ENCODE measurements at places on chromosomes 4 and X. TPM values are rescaled to one million over a fixed set of nuclear protein-coding genes. Genes with fewer than 3 reads are reported as not detected.

DNA sequence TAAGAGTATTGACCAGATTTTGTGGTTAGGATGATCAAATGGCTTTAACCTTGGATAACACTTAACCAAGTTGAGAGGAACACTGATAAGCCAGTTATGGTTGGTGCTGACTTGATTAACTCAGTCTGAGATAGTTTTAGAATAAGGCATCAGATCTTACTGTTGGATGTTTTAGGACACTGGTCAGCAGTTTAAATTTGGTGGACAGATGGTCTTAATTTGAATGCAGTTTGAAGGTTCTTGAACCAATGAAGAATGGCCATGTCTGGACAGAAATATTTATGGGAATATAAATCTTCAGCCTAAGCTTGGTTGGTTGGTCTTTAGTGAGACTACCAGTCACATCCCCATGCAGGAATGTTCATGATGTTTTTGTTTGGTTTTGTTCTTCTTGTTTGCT, 2.6 kb upstream of the GIMD1 start:
- no peak overlapping the region for H3K27ac ChIP-seq
- no peak overlapping the region for H3K4me3 ChIP-seq
- H3K27me3 ChIP-seq, result peaks cover 20% of the 10 kb centered on the region
- H3K36me3 ChIP-seq, result no peaks in the 10 kb centered on the region
- no peak for DNase-seq

DNA sequence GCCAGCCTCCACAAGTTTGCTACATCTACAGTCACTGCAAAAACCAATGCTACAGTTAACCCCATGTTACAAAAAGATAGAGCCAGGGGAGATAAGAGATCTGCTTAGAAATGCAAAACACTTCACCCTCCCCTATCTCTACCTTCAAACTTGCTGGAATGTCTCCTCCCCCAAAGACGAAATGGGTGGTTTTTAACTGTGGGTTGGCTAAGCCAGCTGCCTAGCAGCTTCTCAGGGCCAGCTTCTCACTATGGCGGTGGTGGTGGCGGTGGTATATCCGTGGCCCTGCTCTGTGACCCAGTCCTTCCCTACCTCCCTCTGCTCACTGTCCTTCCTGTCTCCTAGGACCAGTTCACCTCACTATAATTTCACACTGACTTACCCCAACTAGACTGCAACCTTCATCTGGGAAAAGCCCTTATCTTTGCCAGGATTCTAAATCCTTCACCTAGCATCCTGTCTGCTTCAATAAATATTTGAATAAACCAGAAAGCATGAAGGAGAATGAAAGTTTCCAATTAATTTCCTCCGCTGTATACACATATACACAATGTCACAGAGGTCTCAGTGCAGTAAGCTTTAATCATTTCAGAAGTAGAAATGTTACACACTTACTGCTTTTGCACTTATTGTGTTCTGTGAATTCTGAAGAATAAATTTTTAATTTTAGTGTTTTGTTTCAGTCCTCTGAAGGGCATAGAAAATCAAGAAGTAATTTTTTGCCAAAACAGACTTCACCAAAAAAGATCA, 46.3 kb downstream of the SH3KBP1 start:
- peaks cover 26% of the 10 kb centered on the region for H3K36me3 ChIP-seq
- H3K4me3 ChIP-seq, result peak overlapping the region; percentile 68
- peak; percentile 70 for DNase-seq
- peaks cover 67% of the 10 kb centered on the region for H3K4me1 ChIP-seq
- H3K27me3 ChIP-seq, result no peaks in the 10 kb centered on the region

DNA sequence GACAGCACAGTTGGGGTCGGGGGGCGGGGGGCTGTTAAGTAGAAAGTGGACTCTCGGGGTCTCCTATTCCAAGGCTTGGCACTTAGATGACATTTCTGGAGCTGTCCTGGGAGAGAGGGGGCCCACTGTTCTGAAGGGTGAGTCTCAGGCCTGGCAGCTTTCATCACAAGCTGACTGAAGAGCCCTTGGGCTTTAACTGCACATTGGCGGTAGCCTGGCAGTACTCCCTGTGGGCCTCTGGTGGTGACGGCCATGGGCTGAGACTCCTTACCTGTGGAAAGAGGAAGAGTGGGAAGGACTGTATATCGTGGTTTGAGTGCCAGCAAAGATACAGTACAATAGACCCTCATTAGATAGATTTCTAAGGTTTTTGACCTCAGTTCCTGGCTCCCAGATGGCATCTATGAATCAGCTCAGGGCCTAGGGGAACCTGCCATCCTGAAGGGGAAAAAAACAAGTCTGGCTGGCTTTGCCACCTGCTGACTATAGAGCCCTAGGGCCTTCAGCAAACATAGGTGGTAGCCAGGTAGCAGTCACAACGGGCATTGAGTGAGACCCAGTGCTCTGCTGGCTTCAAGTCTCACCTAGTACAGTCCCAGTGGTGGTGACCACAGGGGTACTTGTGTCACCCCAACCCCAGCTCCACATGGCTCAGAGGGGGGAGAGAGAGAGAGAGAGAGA, 87.9 kb downstream of the ANKRD17 start:
- peaks cover 9% of the 10 kb centered on the region for H3K4me1 ChIP-seq
- H3K27ac ChIP-seq, result no peak overlapping the region
- no peaks in the 10 kb centered on the region for H3K27me3 ChIP-seq
- peaks cover 92% of the 10 kb centered on the region for H3K36me3 ChIP-seq

DNA sequence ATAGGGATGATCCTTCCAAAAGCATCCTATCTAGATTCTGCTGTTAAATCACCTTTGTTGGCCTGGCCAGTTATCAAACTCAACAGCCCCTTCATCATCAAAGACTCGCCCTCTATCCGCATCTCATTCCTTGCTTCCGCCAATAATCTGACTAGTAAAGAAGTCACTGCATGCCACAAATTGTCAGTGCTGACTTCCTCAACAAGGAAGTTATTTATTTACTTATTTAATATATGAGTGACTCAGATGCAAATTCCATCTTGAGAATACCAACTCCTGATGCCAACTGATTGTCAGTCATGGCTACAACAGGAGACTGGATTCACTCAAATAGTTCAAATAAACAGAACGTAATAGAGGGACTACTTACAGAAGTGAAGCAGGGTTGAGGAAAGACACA, 283.8 kb downstream of the TRIML1 start:
- H3K27me3 ChIP-seq, result no peaks in the 10 kb centered on the region
- no peaks in the 10 kb centered on the region for H3K36me3 ChIP-seq
- H3K4me3 ChIP-seq, result no peak overlapping the region
- H3K4me1 ChIP-seq, result no peaks in the 10 kb centered on the region
- no peak overlapping the region for H3K27ac ChIP-seq

DNA sequence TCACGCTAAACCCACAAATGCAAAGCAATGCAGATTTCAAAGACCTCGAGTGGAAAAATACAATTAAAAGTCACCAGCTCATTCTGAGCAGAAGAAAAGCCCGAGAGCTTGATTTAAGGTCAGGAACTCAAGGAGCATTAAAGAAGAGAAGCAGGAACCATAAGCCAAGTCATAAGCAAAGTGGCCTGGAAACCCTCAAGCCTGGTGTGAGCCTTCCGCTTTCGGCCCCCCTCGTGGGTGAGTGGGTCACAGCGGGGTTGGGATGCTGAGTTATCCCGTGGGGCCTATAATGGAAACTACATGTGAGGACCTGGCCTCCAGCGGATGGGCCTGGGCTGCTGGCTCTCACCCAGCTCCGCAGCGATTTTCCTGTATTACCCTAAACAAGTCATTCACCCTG, 504.3 kb downstream of the RAB28 start:
- H3K4me1 ChIP-seq, result no peaks in the 10 kb centered on the region
- H3K36me3 ChIP-seq, result no peaks in the 10 kb centered on the region
- no peak overlapping the region for H3K4me3 ChIP-seq
- no peaks in the 10 kb centered on the region for H3K27me3 ChIP-seq
- no peak overlapping the region for H3K27ac ChIP-seq

GRCh38 chr4:157315968-157316367, 95.4 kb downstream of the GRIA2 start:
- H3K4me1 ChIP-seq, result no peaks in the 10 kb centered on the region
- H3K36me3 ChIP-seq, result no peaks in the 10 kb centered on the region
- H3K4me3 ChIP-seq, result no peak overlapping the region
- no peak for DNase-seq

DNA sequence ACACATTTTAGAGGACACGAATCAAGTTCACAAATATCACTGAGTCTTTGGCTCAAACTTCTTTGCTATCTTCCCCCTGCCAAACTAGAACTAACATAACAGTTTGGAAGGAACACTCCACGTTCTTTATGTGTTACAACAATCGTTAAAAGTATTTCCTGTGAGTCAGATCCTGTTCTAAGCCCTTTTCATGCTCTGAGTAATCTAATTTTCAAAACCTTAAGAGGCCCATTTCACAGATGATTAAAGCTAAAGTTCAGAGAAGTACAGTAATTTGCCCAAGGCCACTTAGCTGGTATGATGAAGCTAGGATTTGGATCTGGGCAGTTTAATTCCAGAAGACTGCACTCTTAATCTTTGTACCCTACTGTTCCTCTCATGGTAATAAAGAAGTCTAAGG, 854.4 kb upstream of the INTU start:
- no peaks in the 10 kb centered on the region for H3K27me3 ChIP-seq
- H3K4me1 ChIP-seq, result no peaks in the 10 kb centered on the region
- H3K4me3 ChIP-seq, result no peak overlapping the region
- H3K36me3 ChIP-seq, result no peaks in the 10 kb centered on the region
- DNase-seq, result no peak

- H3K4me1 ChIP-seq, result no peaks in the 10 kb centered on the region
- H3K27me3 ChIP-seq, result peaks cover 31% of the 10 kb centered on the region
- no peaks in the 10 kb centered on the region for H3K36me3 ChIP-seq
These were observed at the start of gene FRMPD4 for GRCh38 chrX:12138361-12139313. Gene FRMPD4, plus strand, starts transcription at chrX:12138473. Its CDS starts 499 bp downstream, at chrX:12138972.

DNA sequence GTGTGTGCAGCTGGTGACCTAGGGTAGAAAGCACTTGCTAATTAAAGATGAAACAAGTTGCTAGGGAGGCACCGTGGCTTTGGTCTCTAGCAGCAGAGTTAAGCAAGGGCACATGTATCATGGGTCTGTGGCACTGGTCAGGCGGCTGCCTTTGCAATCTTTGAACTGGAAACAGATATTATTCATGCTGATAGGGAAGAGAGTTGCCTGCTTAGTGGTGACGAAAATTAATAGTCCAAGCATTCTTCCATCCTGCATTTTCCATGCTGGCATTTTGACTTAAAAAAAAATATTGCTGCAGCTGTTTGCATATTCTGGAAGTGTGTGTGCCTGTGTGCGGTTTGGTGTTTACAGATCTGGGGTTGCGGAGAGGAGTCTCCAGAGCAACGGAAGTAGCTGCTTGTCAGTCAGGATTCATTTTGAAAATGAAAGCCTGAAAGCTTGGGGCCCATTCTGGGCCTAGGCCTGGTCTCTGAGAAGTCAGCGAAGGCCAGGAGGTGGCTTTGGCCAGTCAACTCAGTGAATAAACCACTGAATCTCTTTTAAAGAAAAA, 2.3 kb upstream of the SOWAHD start:
- H3K4me3 ChIP-seq, result peak overlapping the region; percentile 74
- H3K4me1 ChIP-seq, result peaks cover 52% of the 10 kb centered on the region
- no peaks in the 10 kb centered on the region for H3K36me3 ChIP-seq
- DNase-seq, result peak; percentile 80

GRCh38 chr4:136637071-136637777, 895.1 kb downstream of the PCDH18 start:
- no peak for DNase-seq
- no peaks in the 10 kb centered on the region for H3K27me3 ChIP-seq
- no peak overlapping the region for H3K27ac ChIP-seq
- no peaks in the 10 kb centered on the region for H3K36me3 ChIP-seq

GRCh38 chr4:159444678-159445077, 341.8 kb downstream of the RAPGEF2 start:
- no peaks in the 10 kb centered on the region for H3K4me1 ChIP-seq
- H3K27me3 ChIP-seq, result peaks cover 6% of the 10 kb centered on the region
- H3K36me3 ChIP-seq, result no peaks in the 10 kb centered on the region

GRCh38 chr4:140963883-140964282, 169.4 kb downstream of the RNF150 start:
- no peak for DNase-seq
- H3K4me3 ChIP-seq, result no peak overlapping the region
- no peaks in the 10 kb centered on the region for H3K4me1 ChIP-seq

- no peaks in the 10 kb centered on the region for H3K36me3 ChIP-seq
- no peaks in the 10 kb centered on the region for H3K4me1 ChIP-seq
- no peak overlapping the region for H3K4me3 ChIP-seq
- H3K27me3 ChIP-seq, result no peaks in the 10 kb centered on the region
- no peak for DNase-seq
These were observed 42.6 kb upstream of the IL13RA2 start for GRCh38 chrX:115060013-115060412.

GRCh38 chrX:16251782-16252181, 84.5 kb downstream of the MAGEB17 start:
- H3K36me3 ChIP-seq, result no peaks in the 10 kb centered on the region
- no peak for DNase-seq
- no peak overlapping the region for H3K4me3 ChIP-seq
- no peaks in the 10 kb centered on the region for H3K4me1 ChIP-seq

DNA sequence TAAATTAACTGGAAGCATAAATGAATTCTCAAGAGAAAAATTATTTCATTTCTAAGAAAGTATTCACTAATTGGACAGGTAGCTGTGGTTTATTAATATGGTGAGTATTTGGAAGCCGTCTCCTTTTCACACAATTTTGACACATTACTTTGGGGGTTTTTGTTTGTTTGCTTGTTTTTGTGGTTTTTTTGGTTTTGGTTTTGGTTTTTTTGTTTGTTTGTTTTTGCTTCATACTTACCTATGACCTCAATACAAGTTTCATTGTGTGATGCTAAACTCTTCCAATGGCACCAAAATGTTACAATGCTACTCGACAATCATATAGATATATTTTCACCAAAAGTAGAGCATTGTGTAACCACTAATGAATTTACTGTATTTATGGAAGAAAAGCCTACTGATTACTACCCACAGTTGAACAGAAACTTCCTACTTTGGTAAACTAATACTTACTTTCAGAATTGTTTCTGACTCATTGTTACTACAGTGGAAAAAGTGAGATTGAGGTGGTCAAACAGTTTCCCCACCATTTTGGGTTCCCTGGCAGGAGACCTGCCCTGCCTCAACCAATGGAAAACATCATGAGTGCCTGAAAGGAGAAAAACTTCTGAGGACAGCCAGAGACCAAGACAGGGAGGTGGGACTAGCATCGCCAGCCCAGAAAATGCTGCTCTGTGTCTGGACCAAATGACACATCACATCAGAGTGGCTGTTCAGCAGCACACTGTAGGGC, 443.1 kb downstream of the HNRNPD start:
- H3K4me1 ChIP-seq, result no peaks in the 10 kb centered on the region
- DNase-seq, result no peak
- no peak overlapping the region for H3K4me3 ChIP-seq
- H3K36me3 ChIP-seq, result no peaks in the 10 kb centered on the region

DNA sequence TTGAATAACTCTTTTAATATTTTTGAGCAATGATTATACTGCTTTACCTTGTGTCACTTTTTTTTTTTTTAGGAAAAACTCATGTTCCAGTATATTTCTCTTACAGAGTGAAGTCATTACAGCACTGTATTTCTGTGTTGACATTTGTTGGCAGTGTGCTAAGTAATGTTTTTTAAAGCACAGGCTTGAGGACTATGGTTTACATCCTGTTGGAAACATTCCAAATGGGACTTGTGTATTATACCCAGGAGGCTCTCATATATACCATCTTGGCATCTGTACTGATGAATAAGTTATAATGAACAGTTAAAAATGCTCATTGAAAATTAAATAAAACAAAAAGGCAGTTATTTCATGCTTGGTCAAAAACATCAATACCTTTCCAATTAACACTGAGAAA, 33.8 kb downstream of the CEP44 start:
- DNase-seq, result no peak
- no peak overlapping the region for H3K4me3 ChIP-seq
- no peaks in the 10 kb centered on the region for H3K27me3 ChIP-seq

The DDX60 gene
- 125 TPM for total RNA-seq

The TFE3 gene
- total RNA-seq, result 25.7 TPM

The ADGRG2 gene
- not detected for total RNA-seq

The CPEB2 gene
- total RNA-seq, result 20.3 TPM

The CT55 gene
- not detected for total RNA-seq

The ATP2B3 gene
- 0.05 TPM for total RNA-seq

The SAGE1 gene
- total RNA-seq, result not detected
